GM04503 (cell line): ENCODE measurements at places on chromosomes 6 and 20.

DNA sequence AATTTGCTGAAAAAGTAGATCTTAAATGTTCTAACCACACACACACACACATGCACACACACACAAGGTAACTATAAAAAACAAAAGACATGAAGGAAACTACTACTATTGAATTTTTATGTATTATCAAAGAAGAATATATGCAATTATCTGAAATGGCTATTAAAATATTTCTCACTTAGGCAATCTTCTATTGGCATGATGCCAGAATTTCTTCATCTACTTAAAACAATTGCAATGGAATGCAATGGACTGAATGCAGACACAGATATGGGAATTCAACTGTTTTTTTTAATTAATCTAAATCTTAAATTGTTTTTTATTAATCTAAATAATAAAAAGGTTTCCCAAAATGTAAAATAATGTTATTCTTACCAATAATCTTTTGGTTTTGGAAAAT, 152.6 kb upstream of the SMLR1 start:
- no peak for DNase-seq

GRCh38 chr20:22394583-22394982, 189.8 kb downstream of the FOXA2 start:
- no peak for DNase-seq

- no peak for DNase-seq
Measured at GRCh38 chr20:57043091-57043490, 223.3 kb downstream of the BMP7 start.

DNA sequence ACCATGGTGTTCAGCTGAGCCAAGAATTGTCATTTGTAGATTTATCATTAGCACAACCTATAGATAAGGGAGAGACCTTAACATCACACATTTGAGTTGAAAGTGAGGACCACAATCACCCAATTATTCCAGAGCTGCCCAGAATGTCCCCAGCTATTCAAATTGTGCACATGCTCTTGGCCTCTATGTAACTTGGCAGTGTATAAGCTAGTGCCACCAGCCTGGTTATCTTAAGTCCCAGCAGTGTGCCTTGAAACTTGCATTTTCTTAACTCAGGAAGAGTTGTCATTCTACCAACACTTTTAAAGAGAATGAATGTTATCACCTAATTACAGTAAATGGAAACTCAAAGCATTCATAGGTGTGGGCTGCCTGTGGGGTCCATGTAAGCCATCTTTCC, 191.1 kb downstream of the COL9A1 start:
- no peak for DNase-seq

DNA sequence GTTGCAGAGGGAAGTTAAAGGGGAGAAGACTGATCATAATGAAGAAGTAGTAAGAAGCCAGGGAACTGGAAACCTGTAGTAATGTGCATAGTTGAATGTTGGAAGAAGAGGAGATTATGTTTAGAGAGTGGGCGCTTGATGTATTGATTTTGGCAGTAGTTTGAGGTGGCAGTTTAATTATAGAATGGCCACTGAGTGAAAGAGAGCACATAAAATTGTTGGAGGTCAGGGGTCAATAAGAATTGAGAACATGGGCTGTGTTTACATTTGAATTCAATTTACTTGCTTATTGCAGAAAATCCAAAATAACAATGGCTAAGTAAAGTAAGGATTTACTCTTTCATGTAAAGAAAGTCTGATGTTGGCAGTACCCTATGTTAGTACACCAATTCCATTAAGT, 15.7 kb downstream of the VTA1 start:
- no peak for DNase-seq

DNA sequence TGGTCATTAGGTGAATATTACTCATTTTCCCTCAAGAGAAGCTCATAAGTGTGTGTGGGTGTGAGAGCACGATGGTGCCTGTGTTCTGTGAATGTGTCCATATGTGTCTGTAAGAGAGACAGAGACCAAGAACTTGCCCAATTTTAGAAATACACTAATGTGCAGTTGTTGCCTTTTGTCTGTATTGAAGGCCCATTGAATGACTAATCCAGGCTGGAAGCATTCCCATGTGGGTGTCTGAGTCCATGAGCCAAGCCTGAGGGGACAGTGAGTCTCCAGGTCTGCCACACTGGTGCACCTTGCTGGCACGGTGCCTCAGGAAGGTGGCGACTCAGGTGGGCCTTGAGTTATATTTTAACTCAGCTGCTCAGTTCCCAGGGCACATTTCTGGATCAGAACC, 25.5 kb upstream of the ASXL1 start:
- no peak for DNase-seq

- DNase-seq, result no peak
Measured at GRCh38 chr6:22448291-22448711, 121.1 kb upstream of the HDGFL1 start.

- no peak for DNase-seq
Measured at GRCh38 chr6:90249458-90249857, 47.2 kb downstream of the BACH2 start.

DNA sequence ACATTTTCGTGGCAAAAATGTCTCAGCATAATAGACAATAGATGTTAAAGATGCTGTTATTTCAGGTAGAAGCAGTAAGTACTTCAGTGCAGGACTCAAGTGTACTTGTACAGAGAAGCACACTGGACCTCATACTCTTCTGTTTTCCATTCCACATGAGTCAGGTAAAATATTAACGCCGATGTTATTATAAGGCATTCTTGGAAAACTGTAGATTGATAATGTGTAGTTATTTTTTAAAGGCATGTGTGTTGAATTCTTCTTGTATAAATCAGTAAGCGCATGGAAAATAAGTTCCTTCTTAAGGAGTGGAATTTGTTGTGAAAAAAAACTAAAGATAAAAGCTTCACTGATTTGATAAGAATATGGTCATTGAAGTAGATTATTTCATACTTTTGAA, 45.8 kb downstream of the DOP1A start:
- DNase-seq, result no peak

DNA sequence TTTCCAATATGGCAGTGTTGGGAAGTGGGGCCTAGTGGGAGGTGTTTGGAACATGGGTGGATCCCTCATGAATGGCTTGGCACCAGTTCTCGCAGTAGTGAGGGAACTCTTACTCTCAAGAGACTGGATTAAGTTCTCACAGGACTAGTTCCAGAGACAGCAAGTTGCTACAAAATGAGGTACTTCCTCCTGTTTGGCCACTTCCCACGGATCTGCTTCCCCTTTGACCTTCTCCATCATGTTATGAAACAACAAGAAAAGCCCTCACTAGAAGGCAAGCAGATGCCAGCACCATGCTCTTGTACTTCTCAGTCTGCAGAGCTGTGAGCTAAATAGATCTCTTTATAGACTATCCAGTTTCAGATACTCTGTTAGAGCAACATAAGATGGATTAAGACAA, 3.1 kb downstream of the RSPH3 start:
- no peak for DNase-seq

DNA sequence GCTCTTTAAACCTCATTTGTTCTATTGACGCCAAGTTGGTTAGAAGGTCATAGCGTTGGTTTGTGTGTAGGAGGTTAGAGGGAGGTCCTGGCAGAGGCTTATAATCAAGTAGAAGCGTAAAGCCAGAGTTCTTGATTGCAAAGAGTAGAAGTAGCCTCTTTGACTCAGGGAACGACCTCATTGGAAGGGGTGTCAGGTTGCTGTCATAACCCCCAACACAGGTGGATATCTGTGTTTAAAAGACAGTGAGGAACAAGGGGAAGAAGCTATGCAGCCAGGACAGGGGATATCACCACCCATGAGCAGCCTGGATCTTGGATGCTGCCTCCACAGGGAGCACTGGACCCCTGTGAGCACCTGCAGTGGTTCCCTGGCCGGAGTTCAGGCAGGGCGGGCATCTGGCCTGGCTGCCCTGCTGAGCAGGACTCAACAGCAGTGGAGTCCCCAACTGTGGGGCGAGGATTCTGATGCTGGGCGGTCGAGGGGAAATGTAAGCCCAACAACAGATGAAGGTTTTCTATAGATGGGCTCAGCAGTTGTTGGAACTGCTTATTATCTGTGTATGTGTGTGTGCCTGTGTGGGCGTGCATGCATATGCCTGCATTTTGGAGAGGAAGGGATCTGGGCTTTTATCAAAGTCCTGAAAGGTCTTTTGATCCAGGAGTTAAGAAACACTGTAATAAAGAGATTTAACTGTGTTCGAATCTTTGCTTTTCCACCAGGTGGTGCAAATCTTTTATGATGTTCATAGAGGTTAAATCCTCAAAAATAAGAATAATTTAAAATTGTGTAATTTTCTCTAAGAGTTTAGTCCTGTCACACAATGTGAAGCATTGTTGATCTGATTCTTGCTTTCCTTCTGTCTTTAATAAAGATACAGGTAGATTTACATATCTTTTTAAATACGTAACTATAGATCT, 27.7 kb downstream of the HIVEP1 start:
- DNase-seq, result no peak

- DNase-seq, result no peak
Measured at GRCh38 chr6:69973763-69974162, 107.4 kb downstream of the COL19A1 start.
